NCI-H187 (cell line): ENCODE measurements at places on chromosomes 16 and 17.

DNA sequence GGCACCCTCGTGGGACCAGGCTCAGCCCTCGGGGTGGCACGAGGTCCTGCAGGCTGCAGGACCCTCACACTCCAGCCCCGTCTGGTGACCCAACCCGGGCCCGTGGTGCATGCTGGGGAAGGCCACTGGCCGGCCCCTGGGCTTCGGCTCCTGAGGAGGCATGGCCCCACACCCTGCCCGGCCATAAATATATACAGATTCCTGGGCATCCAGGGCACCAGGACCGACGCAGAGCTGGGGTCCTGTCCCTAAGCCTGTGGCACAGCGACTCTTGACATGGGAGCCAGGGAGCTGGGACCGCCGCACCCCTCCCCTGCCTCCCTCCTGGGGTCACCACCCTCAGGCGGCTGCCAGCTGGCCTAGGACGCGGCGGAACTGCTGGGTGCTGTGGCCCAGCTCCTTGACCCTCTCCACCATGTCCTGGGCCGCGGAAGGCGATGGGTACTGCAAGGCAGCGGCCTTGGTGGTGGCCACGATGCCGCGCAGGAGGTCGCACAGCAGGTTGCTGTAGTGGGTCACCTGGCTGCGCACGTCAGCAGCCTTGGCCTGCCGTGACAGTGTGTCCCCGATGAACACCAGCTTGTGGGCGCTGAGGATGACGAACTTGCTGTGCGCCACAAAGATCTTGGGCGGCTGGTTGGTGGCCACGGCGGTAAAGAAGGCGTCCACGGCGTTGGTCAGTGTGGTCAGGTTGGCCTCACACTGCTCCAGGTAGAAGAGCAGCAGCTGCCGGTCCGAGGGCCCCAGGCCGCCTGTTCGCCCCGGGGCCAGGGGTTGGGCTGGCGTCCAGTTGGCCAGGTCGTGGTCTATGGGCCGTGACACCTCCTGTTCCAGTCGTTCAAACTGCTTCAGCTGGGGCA, 10.6 kb downstream of the CTRB1 start:
- no peak for DNase-seq

DNA sequence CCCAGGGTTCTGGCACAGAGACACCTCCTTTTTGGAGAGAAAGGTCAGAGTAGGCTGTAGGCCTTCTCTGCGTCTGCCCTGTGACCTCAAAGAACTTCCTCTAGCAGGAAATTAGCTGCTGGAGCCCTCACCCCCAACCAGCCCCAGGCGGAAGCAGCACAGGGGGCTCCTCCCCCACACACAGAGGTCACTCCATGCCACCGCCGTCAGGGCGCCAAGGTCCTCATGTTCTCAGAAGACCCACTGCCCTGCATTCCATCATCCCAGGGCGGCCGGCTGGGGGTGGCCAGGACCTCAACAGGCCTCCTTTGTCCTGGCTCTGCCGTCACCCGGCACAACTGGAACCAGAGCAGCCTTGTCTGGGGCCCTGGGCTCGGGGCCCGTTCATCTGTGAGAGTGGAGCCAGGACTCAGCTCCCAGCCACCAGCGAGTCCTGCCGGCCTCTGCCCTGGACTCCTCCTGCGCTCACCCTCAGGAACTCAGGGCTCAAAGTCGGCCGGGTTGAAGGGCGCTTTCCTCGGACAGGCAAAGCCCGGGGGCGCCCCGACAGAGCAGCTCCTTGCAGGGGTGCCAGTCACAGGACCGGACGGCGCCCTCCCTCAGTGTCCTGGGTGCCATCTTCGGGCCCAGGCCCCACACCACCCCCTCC, 1.2 kb downstream of the TMC6 start:
- DNase-seq: no peak

DNA sequence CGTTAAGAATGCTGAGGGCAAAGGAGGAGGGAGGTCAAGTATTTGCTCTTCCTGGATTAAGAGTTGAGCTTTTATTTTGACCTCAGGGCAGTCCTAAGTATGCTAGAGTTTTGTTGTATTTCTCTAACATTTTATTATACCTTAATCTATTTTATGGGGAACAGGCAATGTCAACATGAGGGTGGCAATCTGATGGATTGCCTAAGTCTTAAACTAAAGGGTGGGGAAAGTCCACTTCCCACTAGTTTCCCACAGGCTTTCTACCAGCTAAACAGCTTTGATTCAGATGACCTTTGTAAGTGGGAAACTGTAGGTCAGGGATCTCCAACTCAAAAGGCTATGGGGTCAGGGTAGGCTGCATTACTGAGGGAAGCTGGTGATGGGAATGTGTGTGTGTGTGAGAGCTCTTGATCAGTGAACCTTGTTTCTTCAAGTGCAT, 24.9 kb downstream of the HSD17B2 start:
- no peak for DNase-seq

- DNase-seq: no peak
Measured at GRCh38 chr16:749010-749409, 8.2 kb upstream of the CIAO3 start.

GRCh38 chr17:17645961-17646360, 35.3 kb upstream of the RAI1 start:
- no peak for DNase-seq

DNA sequence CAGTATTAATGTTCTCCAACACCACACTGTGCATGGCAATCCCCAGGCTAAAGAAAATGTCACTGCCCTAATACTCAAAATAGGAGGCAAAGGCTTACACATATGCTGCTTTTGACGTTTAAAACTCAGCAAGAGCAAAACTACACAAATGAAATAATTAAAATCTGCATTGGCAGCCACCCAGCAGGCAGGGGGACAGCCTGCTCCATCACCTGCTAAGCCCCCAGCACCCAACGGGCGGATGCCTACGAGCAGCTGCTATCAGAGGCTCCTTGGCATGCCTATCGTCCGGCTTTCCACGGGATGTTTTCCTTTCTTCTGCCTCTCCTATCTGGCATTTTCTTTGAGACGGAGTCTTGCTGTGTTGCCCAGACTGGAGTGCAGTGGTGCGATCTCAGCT, 337.5 kb downstream of the SOX9 start:
- DNase-seq: no peak

DNA sequence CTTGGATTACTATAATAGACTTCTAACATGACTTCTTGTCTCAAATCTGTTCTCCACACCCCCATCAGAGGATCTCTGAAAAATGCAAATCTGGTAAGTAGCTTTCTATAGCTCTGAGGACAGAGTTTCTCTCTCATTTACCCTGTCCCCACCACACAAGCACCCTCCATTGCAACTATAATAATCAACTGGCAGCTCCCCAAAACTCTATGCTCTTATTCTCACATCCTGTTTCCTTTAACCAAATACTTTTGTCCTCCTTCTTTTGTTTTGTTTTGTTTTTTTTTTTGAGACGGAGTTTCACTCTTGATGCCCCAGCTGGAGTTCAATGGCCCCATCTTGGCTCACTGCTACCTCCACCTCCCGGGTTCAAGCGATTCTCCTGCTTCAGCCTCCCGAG, 73.4 kb downstream of the HELZ start:
- no peak for DNase-seq

DNA sequence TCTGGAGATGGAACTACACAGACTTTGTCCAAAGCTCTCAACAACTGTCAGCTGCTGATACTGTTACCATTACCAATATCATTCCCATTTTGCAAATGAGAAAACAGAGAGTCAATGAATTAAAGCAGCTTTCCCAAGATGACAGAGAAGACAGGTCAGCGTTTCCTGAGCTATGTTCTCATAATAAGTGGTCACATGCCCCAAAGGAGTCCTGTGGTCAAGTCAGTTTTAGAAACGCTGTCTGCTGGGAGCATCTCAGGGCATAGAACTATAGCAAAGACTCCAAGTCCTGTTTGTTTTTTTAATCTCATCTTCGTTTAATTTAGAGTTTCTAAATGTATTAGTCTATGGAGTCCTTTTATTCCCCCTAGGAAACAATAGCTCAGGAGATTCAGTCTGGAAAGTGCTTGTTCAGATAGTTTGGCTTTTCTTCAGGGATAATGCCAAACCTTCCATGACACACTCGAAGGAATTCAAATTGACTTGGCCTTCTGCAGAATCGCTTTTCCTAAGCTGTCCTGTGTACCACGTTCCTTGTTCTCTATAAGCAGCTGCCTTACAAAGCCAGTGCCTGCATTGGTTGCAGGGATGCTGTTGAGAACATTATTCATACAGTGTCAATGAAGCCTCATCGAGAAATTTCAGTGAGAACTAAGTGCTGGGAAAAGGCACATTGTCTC, 12.1 kb downstream of the CCDC42 start:
- DNase-seq: no peak

GRCh38 chr16:28528463-28528867, 10.3 kb downstream of the NUPR1 start:
- no peak for DNase-seq

DNA sequence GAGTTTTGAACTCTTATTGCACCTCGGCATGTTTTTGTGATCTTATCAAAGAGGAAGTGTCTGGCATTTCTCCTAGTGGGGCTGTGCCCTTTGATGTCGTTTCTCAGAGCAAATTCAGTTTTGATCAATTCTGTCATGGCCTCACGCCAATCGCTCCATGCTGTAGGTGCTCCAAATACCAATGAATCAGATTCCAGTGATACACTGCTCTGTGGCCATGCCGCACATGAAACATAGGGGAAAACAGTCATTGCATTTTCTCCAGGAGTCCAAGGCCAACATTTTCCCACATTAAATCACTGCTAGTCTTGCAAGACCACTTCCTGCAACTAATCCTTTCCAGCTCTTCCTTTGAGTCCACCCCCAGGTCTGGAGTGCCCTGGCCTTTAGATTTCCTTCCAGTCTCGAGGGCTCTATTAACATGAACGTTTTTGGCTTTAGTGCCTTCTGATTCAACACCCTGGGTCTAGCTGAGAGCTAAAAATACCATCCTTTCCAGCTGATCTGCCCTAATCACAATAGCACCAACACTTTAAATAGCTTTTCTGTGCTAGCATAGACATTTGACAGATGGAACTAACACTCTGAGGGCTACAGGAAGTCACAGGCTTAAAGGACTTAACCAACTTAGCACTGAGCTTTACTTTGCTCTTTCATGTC, 18.2 kb upstream of the RASL10B start:
- DNase-seq: no peak

- DNase-seq: no peak
Measured at GRCh38 chr17:149897-150584, 12.7 kb downstream of the SCGB1C2 start.

DNA sequence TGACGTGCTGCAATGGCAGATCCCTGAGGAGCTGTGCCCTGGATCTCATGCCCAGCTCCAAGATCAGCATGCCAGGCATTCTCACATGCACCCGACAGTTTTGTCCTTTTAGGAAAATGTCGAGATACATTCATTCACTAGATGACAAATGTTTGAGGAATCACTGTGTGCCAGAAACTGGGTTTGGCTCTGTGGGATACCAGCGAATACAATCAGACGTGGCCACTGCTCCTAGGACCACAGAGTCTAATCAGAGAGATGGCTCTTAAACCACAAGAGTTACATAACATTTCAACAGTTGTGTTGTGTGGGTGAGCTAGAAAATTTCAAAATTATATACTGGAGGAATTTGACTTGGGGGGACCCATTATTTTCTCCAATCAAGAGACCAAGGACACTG, 579.7 kb downstream of the CDH13 start:
- DNase-seq: no peak

DNA sequence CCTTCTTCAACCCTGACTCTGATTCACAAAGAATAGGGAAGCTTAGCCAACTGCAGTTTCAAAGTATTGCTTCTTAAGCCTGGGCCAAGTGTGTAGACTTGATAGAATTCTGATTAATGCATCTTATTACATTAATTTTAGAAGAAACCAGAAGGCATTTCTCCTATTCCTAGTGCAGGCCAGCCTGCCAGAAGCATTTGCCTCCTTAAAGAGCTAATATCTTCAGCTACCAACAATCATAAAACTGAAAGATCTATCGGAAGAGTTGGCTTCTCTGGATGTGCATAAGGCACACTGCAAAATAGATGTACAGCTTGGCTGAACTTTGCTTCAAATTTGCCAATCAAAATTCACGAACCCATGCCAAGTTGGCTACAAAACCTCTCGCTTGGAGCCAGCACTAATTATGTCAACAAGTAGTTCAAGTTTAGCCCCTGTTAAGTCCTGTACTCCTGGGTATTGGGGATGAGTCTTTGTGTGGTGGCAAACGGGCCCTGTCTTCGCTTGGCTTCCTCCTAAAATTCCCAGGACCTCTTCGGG, 717.8 kb downstream of the WWOX start:
- DNase-seq: no peak
